Fibroblast of villous mesenchyme (primary cell): ENCODE measurements at places on chromosomes 16 and 17. TPM values are rescaled to one million over a fixed set of nuclear protein-coding genes. Genes with fewer than 3 reads are reported as not detected.

The LGALS9B gene
- not detected in 2 replicates for total RNA-seq

The NPIPA3 gene
- total RNA-seq, result 0.32 and 0.43 TPM in 2 replicates

- peak; percentile 92 for DNase-seq
These were observed at the start of gene KRTAP1-5 for GRCh38 chr17:41026715-41027471. TSS of gene KRTAP1-5 (minus strand) at chr17:41027208. CDS start at chr17:41027155, 53 bp downstream.

GRCh38 chr16:4359914-4360313 lies 8.8 kb upstream of the PAM16 start:
- DNase-seq, result no peak

DNA sequence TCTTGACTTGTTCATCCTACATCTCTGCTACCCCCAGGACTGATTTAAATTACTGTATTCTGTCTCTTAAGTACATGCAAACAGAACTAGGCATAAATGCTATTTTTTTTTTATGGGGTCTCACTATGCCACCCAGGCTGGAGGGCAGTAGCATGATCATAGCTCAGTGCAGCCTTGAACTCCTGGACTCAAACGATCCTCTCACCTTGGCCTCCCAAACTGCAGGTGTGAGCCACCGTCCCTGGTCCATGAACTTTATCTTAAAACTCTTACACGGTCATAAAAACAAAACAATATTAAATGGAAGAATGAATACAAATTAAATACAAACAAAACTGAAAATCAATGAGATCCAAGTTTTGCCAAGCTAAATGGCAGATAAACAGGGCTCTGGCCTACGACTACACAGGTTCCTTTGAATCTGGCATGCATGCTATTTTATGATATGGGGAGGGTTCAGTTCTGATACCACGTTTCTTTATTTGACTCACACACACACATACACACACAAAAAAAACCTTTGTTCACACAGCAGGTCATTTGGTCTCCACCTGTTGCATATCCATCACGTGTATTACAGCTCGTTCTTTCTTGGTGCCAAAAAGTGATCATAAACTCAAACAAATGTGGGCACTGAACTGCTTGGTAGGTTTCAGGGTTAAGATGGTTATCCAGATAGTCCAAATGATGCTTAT lies 1.1 kb upstream of the PKD1L3 start:
- DNase-seq, result no peak

- DNase-seq, result peak; percentile 88
These were observed 197.6 kb downstream of the XYLT1 start for GRCh38 chr16:17273142-17273561.

- no peak for DNase-seq
These were observed 4.9 kb downstream of the CDK10 start for GRCh38 chr16:89691231-89691985.
